ENCODE measurements at places on chromosomes 1 and 21. TPM values are rescaled to one million over a fixed set of nuclear protein-coding genes. Genes with fewer than 3 reads are reported as not detected.

GRCh38 chr1:84107955-84108354 lies 36.1 kb upstream of the PRKACB start:
- DNase-seq = no peak

Gene CACYBP
- polyA plus RNA-seq = 106 TPM

Gene TINAGL1
- 40.9 TPM for polyA plus RNA-seq

- no peak for DNase-seq
Observed at GRCh38 chr1:168504064-168504837, 39.5 kb downstream of the XCL2 start.

DNA sequence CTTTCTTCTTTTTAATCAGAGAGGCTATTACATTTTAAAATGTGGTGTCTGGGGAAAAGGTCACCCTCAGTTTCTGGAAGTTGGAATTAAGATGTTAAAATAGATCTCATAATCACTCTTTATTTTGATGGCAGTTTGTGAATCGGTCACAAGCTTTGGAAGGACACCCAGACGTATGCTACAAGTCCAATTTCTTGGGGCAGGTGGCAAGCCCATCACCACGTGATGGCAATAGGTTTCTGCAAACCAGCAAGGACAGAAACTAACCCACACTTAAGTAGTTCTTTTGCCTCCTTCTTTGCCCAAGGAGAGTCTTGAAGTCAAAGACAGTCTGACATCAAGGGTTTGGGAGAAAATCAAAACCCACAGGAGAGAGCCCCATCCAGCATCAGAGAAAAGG lies 72.9 kb downstream of the C1orf87 start:
- DNase-seq = no peak

Gene PADI1
- polyA plus RNA-seq = 0.06 TPM

DNA sequence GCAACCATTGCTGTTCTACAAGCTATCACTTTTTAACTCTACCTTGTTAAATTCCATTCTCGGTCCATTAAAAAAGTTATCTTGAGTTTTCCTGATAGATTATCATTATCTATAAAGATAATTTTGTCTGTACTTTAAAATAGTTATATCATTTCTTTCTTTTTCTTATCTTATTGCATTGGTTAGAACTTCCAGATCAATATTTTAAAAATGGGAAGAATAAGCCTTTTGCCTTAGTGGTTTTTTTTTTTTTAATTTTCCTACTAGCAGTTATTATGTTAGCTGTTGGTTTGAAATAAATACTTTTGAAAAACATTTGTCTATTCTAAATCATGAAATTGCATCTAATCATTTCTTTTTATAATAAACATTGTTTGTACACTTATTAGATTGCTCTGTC lies 71.0 kb upstream of the ATF3 start:
- DNase-seq = no peak

GRCh38 chr1:164611754-164612642 lies 53.0 kb downstream of the PBX1 start:
- DNase-seq = no peak

- DNase-seq = no peak
Observed at GRCh38 chr1:172699111-172699510, 40.2 kb downstream of the FASLG start.

Gene LINGO4
- polyA plus RNA-seq = not detected

DNA sequence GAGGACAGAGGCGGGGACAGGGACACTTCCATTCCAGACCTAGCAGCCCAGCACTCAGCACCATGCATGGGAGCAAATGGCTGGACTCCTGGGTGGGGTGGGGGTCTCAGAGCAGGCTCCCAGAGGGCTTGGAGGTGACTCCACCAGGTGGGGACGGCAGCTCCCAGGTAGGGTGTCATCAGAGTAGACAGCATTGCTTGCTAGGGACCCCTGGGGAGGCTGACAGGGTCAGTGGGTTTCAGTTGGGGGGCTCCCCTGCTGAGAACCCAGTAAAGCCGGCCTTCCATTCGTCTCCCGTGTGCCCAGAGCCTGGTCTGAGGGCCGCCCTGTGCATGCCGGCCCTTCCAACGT lies 4.8 kb upstream of the GJC2 start:
- no peak for DNase-seq

DNA sequence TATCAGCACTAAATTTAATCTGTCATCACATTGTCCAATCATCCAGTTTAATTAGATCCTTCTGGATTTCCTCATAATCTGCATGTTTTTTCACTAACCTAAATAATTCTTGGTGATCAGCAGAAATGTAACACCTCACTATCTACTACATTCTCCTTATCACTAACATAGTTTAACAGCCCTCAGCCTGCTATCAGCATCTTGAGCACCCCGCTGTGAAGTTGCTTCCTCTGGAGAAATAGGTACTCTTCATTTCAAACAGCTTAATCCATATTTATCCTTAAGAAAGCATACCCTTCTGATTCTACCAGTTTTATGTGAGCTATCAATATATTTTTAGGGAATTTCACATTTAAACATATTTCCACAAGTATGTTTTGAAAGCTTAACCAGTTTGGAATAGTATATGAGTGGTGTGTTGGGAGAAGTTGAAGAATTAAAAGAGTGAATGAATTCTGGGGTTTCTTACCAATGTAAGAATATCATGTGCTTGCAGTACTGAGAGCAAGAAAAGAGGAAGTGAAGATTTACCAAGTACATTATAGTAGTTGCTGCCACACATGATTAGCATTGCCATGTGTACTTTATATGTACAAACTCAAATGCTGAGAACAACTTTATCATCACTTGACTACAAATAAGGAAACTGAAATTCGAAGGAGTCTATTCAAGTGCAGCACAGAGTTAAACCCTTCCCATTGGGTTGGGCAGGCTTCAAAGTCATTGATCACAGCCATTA lies 771.1 kb upstream of the ADGRL4 start:
- DNase-seq = no peak

Gene CELA2B
- 0.56 TPM for polyA plus RNA-seq

Gene PERM1
- polyA plus RNA-seq = 0.14 TPM

Gene C8A
- not detected for polyA plus RNA-seq
